ENCODE measurements at places on chromosomes 2 and 18.

- no peak for DNase-seq
Measured at GRCh38 chr2:164458792-164459191, 162.5 kb downstream of the GRB14 start.

DNA sequence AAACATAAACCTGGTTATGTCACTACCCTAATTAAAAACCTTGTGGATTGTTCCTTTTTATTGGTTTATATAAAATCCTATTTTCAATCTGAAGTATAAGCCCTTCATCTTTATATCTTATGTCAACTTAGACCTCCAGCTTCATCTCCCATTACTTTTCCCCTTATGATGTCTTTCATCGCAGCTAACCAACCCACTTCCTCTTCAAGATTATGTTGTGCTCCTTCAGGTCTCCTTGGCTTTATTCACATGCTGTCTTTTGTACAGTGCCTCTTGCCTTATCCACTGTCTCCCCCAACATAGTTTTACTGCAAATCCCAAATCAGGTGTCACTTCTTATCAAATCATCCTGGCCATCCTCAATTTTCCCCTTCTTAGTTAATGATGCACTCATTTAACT lies 25.9 kb downstream of the MBD5 start:
- no peak for DNase-seq

DNA sequence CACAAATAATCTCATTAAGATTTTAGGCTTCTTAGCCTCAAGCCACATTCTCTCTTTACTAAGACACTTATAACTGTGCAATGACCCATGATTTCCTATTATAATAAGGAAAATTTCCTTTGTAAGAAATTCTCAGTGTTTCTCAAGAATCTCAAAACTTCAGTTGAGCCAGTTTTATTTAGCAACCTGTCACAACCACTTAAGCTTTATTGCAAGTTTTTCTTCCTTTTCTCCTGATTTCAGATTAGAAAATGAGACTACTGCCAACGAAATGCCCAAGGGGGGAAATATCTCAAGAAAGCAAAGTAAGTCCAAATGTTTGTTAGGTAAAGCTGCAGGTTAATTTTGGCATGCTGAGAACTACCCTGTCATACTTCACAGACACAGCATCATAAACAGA lies 178.5 kb downstream of the THADA start:
- DNase-seq, result no peak

GRCh38 chr2:114068438-114068837 lies 178.5 kb downstream of the ACTR3 start:
- no peak for DNase-seq

GRCh38 chr18:78480262-78481054 lies 499.2 kb upstream of the SALL3 start:
- no peak for DNase-seq

- DNase-seq, result no peak
Measured at GRCh38 chr18:60563082-60563481, 190.5 kb upstream of the MC4R start.

DNA sequence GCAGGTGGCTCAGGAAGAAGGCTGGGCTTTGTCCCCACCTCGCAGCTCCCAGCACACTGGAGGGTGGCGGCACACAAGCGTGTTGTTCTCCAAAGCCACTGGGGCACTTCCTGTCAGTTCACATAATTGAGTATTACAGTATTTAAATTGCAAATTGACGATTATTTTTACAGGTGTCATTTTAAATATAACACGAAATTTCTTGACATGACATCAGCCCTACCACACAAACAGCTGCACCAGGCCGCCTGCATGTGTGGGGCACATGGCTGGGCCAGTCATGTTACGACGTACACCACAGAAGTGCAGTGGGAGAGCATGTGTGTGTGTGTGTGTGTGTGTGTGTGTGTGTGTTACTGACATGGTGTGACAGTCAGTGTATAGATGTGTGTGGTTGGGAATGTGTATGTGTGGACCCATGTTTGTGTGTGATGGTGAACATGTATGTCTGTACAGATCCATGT lies 155.6 kb downstream of the TTC32 start:
- DNase-seq, result no peak

- no peak for DNase-seq
Measured at GRCh38 chr2:127579231-127579630, 43.7 kb downstream of the MYO7B start.

DNA sequence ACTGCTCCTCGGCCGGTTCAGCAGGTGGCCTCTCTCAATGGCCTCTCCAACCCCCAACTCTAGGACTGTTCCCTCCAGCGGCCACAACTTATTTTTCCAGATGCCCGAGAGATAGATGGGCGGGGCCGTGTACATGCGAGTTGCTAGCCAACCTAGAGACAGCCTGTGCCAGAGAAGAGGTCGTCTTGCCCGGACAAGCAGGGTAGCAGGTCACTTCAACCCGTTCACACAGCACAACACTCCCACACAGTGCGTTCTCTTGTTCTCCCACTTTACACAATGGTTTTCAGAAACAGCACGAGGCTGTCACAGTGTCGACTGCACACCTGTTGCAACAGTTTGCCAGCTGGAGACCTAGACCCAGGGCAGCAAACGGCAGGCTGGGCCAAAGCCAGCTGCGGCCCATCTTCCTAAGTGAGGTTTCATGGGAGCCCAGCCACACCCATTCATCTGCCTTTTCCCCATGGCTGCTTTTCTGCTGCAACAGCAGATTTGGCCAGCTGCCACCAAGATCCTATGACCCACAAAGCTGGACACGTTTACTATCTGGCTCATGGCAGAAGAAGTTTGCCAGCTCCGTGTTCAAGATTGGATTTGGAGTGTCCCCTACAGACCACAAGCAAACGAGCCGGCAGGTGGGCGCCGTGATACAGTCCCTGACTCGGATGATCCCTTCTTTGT lies 7.3 kb upstream of the PRLH start:
- no peak for DNase-seq

- DNase-seq, result no peak
Measured at GRCh38 chr2:241158546-241158900, 8.3 kb downstream of the PPP1R7 start.

DNA sequence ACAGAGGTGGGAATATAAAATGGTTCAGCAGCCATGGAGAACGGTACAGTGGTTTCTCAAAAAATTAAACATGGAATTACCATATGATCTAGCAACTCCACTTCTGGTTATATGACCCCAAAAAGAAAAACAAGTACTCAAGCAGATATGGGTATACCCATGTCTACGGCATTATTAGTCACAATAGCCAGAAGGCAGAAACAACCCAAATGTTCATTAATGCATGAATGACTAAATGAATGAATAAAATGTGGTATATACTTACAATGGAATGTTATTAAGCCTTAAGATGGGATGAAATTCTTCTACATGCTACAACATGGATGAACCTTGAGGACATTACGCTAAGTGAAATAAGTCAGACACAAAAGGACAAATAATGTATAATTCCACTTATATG lies 266.8 kb upstream of the FBXO11 start:
- DNase-seq, result no peak

DNA sequence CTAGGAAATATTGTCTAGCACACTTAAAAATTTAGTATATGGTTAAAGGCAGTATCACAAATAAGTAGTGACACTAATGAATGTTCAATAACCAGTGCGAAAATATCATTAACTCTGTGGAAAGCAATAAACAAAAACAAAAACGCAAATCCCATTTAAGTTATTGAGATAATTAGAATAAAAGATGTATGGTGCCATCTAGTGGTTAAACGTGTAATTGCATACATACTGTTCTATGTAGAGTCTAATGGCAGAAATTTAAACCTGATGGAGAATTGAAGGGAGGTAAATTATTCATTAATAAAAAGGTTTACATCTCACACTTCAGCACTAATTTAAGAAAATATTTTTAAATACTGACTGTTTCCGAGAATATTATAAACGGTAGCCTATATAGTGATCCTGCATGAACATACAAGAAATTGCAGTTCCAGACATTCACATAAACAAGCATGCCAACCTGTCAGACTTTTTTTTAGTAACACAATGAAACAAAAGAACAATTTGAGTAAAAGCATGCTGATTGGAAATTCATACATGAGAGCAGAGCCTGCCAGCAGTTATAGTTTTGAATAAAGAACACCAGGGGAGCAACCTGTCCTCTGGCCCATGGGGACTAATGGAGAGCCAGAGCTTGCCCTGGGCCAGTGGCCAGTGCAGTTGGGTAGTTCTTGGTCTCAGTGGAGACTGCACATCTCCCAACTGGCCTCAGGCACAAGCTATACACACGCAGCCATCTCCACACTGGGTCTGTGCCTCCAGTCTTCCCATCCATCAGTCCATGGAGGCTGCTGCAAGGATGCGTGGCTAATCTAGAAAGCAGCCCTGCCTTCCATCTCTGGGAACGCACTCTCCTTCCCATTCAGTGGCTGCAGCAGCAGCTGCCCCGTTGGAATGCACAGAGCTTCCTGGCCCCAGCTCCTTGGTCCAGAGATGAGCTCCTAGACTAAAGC lies 28.0 kb downstream of the GCG start:
- DNase-seq, result no peak

GRCh38 chr18:71025505-71026225 lies 736.8 kb downstream of the SOCS6 start:
- DNase-seq, result no peak

GRCh38 chr2:71783215-71783614 lies 329.9 kb downstream of the DYSF start:
- no peak for DNase-seq

GRCh38 chr18:57018845-57019244 lies 128.0 kb upstream of the BOD1L2 start:
- no peak for DNase-seq

- DNase-seq, result no peak
Measured at GRCh38 chr2:17576802-17577201, 36.3 kb downstream of the VSNL1 start.

DNA sequence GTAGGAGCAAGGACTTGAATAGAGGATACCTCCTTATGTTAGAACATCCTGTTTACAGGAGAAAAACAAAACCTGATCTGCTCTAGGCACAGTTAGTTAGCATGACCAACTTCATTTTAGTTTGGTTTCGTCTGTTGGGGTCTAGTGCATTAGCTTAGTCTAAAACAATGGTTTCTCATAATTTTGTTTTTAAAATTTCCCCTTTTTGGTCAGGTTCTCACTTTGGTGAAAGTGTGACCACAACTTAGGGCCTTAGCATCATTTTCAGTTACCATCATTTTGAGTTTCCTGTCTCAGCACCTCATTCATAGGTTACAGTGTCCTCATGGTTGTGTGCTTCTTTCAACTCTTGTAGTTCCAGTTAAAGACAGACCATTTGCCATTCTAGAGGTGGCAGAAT lies 1277.0 kb upstream of the SLC39A10 start:
- no peak for DNase-seq

DNA sequence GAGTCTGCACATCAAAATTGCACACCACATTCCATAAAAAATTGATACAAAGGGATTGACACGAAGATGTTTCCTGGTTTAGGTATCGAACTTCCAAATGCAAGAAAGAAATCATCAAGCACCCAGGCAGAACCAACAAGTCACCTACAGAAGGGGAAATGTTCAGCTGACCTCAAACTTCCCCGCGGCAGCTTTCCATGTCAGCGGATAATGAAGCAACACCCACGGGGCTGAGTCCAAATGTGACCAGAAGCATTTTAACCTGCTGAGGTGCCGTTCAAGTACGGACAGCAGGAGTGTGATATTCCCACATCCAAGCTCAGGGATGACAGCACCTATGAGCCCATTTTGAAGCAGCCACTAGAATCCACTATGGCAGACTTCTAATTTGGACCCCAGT lies 124.9 kb downstream of the GALNT14 start:
- DNase-seq, result no peak

DNA sequence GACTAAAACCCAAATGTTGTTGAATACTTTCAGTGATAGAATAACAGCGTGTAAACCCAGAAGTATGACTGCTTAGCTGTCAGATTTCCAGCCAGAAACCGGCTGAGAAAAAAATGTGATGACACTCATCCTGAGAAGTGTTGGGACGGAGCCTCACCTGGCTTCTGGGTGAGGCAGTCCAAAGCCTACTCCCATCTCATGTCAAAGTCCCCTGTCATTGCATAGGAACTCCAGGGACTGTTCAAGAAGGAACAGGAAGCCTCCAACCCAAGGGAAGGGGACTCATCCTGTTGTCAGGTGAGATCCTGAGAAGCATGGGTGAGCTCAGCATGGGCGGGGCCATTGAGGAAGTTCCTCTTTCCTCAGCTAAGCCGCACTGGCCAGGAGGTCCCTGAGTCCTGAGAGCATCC lies 11.3 kb upstream of the CHRNA1 start:
- no peak for DNase-seq

DNA sequence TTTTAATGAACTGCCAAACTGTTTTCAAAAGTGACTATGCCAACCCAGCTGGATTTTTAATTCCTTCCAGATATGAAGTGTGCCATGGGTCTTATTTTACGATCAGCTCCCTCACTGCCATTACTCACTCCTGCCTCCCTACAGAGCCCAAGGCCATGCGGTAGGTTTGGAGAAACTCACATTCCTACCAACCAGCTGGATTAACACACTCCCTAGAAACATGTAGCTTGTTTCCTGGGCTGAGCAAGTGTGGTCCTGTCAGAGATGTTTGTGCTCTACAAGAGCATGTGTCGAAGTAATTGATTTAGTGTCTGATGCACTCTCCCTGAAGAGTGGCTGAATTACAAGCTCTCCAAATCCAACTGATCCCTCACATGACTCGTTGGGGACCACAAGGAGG lies 82.5 kb downstream of the SPP2 start:
- peak; percentile 2 for DNase-seq

- DNase-seq, result no peak
Measured at GRCh38 chr2:201144101-201145051, 28.4 kb downstream of the CFLAR start.

DNA sequence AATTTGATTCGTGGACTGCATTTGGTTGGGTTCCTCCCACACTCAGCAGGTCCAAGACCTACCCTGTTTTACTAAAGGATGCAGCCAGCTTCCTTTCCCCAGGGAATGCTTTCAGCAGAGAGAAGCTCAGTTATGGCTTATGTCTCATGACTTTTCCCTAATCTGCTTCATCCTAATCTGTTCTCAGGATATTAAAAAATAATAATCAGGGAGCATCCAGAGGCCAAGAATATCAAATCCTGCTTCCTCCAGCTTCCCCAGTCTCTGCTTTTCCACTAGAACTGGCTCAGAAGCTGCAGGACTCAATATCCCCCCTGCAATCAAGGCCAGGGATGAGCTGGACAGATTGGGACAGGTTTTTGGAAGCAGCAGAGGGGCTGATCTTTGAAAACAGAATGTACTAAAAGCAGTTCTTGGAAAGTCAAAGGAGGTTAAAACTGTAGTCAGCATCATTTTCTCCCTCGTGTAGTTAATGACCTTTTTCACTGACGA lies 326.9 kb upstream of the TNP1 start:
- no peak for DNase-seq

Measured in activated CD4-positive, alpha-beta memory T cell treated with anti-CD3 and anti-CD28 coated beads, Interleukin-2, amount 10 ng/mL, durations not matched to agents 7 days and 5 days (primary cell).